Stimulated activated naive CD8-positive, alpha-beta T cell treated with anti-CD3 and anti-CD28 coated beads, Interleukin-15, amount 100 ng/mL, for 72 hours (primary cell): ENCODE measurements at places on chromosomes 16 and 17.

DNA sequence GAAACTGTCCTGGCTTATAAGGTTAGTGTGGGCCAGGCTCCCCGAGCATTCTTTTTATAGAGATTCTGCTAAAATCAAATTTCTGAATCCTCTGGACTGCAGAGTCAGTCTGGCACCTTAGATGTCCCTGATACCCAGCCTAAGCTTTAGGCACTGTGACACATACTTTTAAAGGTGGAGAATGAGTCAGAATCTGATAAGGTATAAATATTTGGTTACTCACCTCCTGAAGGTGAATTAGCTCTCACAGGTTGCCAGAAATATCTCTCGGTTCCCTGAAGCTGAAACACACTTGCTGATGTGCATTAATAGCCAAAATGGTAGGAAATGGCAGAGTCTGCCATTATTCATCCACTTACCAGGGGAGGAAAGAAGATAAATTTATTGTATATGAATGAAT lies 446.9 kb downstream of the UTP18 start:
- DNase-seq = no peak

DNA sequence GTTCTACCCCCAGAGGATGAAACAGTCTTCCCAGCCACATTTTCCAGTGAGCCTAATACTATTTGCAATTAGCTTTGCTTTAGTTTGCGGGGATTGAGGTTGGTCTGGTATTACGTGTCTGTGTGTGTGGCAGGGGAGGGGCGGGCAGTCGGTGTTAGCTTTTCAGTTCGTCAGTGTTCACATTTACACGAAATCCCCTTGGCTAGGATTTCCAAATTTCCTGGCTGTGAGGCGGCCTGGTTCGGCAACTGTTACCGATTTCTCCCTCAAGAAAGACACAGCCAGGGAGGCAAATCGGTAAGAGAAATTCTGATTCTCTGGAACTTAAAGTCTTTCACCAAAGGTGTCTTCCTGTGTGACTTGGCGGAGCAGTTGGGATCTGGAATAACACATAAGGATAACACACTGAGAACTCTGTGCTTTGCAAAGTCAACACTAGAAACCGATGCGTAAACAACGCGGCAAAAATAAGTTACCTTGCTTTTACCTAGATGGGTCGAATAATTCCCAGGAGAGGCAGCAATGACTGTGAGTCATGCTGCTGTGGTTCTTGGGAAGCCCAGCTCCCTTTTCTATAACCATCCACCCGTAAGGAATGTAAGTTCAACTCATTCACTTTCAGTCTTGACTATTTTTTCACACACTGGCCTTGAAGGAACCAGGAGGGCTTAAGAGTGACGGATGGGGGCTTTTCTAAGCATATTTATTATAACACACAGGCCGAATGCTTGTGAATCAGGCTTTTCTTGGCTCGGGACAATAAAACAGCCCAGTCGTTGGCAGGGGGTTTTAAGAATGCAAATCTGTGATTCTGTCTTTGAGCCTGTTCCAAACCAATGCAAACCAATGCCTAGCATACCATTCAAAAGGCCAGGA lies 24.2 kb downstream of the GPRC5B start:
- no peak for DNase-seq

DNA sequence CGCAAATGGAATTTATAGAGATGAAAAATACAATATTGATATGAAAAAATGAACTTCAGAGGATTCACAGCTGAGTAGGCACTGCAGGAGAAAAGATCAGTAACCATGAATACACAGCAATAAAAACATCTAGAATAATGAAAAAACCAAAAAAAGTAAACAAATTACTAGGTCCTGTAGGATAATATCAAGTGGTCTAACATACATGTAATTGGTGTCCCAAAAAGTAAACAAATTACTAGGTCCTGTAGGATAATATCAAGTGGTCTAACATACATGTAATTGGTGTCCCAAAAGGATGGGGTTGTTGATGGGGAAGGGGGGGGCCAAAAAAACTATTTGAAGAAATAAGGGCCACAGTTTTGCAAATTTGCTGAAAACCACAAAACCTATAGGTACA lies 43.4 kb downstream of the ZNF18 start:
- no peak for DNase-seq

- DNase-seq = no peak
Observed at GRCh38 chr16:80743273-80743672, 61.1 kb downstream of the CDYL2 start.

DNA sequence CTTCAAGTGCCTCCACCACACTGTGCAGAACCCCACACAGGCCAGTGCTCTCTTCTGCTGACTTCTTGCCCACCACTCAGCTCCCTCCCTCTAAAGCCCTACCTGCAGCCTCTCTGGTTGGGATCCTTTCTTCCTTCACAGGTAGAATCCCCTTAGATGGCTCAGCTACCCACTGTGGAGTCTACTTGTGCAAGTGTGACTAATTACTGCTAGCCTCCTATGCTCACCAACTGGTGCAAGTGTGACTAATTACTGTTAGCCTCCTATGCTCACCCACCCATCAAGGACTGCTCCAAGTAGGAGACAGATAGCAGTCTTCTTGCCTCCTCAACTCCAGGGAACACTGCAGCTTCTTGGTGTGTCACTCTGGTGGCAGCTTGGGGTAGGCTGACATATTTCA lies 43.6 kb downstream of the TEX14 start:
- no peak for DNase-seq
